ENCODE measurements at places on chromosomes 6 and 20.
A peak's percentile ranks its signal among the peaks of the same experiment; 100 is the strongest.

DNA sequence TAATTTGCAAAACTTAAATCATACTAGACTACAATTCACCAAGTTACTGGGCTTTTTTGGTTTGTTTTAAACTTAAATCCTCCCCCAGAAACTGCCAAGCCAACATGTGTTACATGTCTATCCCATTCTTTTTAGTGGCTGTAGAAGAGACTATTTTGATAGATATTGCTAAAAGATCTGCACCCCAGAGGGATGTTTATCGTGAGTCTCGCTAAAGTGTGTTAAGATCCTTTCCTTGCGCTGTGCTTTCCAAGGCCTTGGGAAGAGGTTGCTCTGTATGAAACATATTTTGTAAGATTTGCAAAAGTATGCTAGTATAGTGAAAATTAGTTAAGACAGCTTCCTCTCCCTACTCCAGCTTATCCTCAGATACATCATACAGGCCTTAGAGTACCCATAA, 63.0 kb downstream of the GPX5 start:
- no peak for ATAC-seq
- no peaks in the 10 kb centered on the region for H3K36me3 ChIP-seq
- peaks cover 86% of the 10 kb centered on the region for H3K27me3 ChIP-seq
- peaks cover 18% of the 10 kb centered on the region for H3K4me1 ChIP-seq
- H3K27ac ChIP-seq, result no peak overlapping the region

DNA sequence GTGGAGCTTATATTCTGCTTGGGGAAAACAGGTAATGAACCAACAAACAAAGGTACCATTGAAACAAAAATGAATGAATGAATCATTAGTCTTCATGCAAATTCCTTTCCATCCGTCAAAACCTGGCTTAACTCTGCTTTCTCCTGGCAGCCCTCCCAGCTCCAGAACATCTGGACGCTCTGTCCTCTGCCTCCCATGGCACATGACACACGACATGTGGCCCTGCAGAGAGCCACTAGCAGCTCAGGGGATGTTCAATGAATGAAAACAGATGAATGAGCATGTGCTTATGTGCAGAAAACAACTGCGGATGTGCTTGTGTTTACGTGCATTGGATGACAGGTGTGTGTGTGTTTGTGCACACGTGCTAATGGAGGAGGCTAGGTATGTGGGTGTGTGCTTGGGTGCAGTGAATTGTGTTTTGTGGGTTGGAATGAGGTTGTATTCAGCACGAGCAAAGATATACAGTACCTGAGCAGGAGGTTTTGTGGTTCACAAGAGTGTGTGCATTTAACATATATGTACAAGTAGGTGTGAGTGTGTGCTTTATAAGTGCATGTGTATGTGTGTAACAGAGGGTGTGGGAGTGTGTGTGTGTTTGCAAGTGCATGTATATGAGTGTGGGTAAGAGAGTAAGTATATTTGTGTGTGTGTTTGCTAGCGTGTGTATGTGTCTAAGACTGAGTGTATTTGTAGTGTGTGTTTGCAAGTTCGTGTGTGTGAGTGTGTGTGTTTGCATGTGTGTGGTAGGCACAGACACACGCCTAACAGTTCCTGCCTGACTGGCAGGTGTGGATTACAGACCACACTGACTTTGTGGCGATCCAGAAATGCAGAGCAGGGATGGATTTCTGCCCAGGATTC, 374.1 kb upstream of the SULF2 start:
- H3K4me1 ChIP-seq, result no peaks in the 10 kb centered on the region
- H3K27me3 ChIP-seq, result no peaks in the 10 kb centered on the region
- no peaks in the 10 kb centered on the region for H3K36me3 ChIP-seq
- no peak for ATAC-seq

DNA sequence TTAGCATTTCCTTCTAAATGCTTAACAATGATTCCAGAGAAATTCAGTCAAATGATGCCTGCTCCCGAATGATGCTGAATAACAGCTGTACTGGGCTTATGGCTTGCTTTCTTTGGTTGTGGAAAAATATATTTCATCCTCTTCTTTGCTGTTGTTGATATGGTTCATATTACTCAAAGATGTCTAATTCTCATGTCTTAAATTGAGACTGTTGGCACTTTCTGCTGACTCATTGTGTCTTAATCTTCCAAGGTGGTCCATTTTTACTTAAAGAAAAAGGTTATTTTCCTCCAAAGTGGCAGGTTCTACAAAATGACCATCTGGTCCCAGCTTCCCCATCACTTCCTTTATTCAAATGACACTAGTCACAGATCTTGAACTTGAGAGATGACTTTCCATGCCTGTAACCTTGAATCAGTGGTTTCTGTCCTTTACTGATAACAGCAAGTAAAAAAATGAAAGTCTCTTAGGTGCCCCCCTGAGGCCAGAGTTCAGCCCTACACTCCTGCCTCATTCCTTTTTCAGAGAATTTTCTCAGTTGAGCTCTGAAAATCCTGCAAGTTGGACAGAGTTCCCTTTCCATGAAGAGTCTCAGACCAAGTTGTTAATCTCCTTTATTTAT, 6.9 kb downstream of the SNAP25 start:
- H3K36me3 ChIP-seq, result no peaks in the 10 kb centered on the region
- ATAC-seq, result no peak
- H3K27me3 ChIP-seq, result peaks cover 15% of the 10 kb centered on the region
- H3K4me3 ChIP-seq, result no peak overlapping the region

- H3K4me1 ChIP-seq, result no peaks in the 10 kb centered on the region
- no peak overlapping the region for H3K27ac ChIP-seq
- ATAC-seq, result no peak
- no peaks in the 10 kb centered on the region for H3K27me3 ChIP-seq
- no peak overlapping the region for H3K4me3 ChIP-seq
Measured at GRCh38 chr20:47521059-47521808, 19.5 kb downstream of the NCOA3 start.

GRCh38 chr6:134822920-134823709, 126.8 kb downstream of the ALDH8A1 start:
- H3K4me3 ChIP-seq, result no peak overlapping the region
- ATAC-seq, result peak; percentile 67
- H3K4me1 ChIP-seq, result peaks cover 19% of the 10 kb centered on the region
- no peaks in the 10 kb centered on the region for H3K36me3 ChIP-seq
- H3K27me3 ChIP-seq, result no peaks in the 10 kb centered on the region

GRCh38 chr6:117908246-117909068, 1.4 kb downstream of the SLC35F1 start:
- peaks cover 10% of the 10 kb centered on the region for H3K4me1 ChIP-seq
- peak overlapping the region; percentile 51 for H3K27ac ChIP-seq
- H3K27me3 ChIP-seq, result peaks cover 60% of the 10 kb centered on the region
- H3K36me3 ChIP-seq, result no peaks in the 10 kb centered on the region
- ATAC-seq, result no peak
- peak overlapping the region; percentile 71 for H3K4me3 ChIP-seq

GRCh38 chr6:108689272-108690161, 128.8 kb downstream of the FOXO3 start:
- H3K4me1 ChIP-seq, result peaks cover 9% of the 10 kb centered on the region
- H3K4me3 ChIP-seq, result no peak overlapping the region
- ATAC-seq, result peak; percentile 94
- H3K27ac ChIP-seq, result peak overlapping the region; percentile 69

GRCh38 chr20:41335591-41335990, 5.0 kb upstream of the LPIN3 start:
- H3K27ac ChIP-seq, result peak overlapping the region; percentile 54
- H3K36me3 ChIP-seq, result no peaks in the 10 kb centered on the region
- H3K4me3 ChIP-seq, result no peak overlapping the region
- ATAC-seq, result no peak
- H3K4me1 ChIP-seq, result peaks cover 13% of the 10 kb centered on the region

GRCh38 chr6:163405412-163406309, 8.9 kb upstream of the QKI start:
- no peaks in the 10 kb centered on the region for H3K27me3 ChIP-seq
- H3K4me3 ChIP-seq, result peak overlapping the region; percentile 36
- H3K36me3 ChIP-seq, result no peaks in the 10 kb centered on the region
- peak; percentile 72 for ATAC-seq

- H3K36me3 ChIP-seq, result no peaks in the 10 kb centered on the region
- no peak for ATAC-seq
- no peaks in the 10 kb centered on the region for H3K4me1 ChIP-seq
- no peak overlapping the region for H3K4me3 ChIP-seq
- H3K27me3 ChIP-seq, result no peaks in the 10 kb centered on the region
Measured at GRCh38 chr6:90547079-90547478, 39.8 kb downstream of the MAP3K7 start.

DNA sequence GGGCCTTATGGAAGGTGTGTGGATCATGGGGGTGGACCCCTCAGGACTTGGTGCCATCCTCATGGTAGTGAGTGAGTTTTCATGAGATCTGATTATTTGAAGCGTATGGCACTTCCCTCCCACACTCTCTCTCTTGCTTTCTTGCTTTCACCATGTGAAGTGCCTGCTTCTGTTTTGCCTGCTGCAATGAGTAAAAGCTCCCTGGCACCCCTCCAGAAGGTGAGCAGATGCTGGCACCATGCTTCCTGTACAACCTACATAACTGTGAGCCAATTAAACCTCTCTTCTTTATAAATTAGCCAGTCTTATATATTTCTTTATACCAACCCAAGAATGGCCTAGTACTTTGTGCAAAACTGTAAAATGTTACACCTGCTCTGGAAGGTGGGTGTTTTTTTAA, 396.8 kb upstream of the HS3ST5 start:
- H3K4me1 ChIP-seq, result no peaks in the 10 kb centered on the region
- no peaks in the 10 kb centered on the region for H3K36me3 ChIP-seq
- no peaks in the 10 kb centered on the region for H3K27me3 ChIP-seq
- no peak for ATAC-seq
- H3K4me3 ChIP-seq, result no peak overlapping the region

DNA sequence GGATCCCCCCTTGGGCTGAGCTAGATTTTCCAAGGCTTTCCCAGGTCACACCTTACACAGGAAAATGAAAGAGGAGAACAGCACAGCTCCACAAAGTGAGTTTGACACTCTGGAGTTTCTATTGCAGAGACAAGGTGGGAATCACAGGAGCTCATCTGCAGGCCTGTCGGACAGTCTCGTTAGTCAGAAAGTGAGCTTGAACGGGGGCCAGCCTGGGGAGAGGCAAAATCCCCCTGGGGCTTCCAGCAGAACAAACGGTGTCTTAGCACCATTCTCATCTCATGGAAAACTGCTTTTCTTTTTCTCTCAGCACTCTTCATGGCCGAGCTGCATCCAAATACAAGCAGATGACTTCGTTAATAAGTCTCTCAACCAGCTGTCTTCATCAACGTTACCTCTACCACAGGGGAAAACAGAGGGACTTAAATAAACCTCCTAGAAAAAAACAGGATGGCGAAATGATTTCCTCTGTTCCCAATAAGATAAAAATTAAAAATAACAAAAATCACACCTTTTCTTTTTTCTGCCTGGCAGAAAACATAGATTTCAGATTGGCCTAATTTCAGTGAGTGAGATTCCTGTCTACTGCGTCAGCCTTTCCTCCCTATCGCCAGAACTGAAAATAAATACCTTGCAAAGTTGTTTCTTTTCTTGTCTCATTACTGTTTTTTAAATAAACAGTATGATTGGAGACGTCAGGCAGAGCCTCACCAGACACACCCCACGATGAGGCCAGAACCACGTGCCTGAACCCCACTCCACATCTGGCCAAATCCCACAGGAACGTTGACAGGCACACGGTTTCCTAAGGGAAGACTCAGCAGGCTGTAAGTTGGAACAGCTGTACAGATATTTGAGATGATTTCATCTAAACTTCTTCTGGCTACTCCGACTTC, 219.0 kb downstream of the TTLL2 start:
- peak; percentile 92 for ATAC-seq
- H3K36me3 ChIP-seq, result no peaks in the 10 kb centered on the region
- H3K27me3 ChIP-seq, result no peaks in the 10 kb centered on the region

Measured in gastroesophageal sphincter (tissue), 4 donors.